ENCODE measurements at places on chromosomes 1 and 21.

GRCh38 chr1:174976436-174977108 is 23.2 kb upstream of the CACYBP start:
- no peak overlapping the region for H3K27ac ChIP-seq
- no peak overlapping the region for H3K4me3 ChIP-seq
- DNase-seq = no peak
- H3K27me3 ChIP-seq = no peaks in the 10 kb centered on the region

DNA sequence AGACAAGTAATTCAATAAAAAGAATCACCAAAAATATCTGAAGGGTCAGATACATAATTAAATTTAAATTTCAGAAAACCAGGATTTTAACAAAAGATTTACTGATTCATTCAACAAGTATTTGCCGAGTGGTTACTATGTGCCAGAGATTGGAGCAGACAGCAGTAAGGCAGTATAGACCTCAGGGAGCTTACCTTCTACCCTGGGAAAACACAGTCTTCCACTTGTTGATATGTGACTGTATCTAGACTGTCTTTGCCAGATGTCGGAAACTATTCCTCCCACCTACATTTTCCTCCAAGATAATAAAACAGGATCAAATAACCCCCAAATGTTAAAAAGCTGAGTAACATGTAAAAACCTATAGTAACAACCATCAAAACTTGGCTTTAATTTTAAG is 6.2 kb downstream of the HNRNPR start:
- no peak overlapping the region for H3K4me3 ChIP-seq
- no peaks in the 10 kb centered on the region for H3K27me3 ChIP-seq
- no peaks in the 10 kb centered on the region for H3K4me1 ChIP-seq
- H3K27ac ChIP-seq = no peak overlapping the region

DNA sequence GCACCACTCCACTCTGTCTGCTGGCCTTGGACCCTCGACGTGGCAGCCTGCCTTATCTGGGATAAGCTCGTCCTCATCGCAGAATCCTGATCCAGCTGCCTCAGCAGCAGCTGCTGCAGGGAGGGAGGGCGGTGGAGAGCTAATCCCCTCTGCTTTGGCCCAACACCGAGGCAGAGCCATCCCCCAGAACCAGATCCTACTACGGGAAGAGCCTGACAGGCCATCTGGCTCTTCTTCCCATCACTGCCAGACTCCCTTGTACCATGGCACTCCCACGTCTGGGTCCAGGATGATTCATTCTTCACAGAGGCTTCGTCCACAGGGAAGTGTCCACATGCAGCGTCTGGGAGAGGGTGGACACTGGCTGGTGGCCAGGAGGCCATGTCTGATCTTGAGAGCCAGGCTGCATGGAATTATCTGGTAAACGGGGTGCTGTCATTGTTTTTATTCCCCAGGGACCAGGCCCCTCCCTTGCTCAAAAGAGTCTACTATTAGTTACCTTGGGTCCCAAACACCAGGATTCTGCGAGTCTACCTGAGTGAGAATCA is 14.6 kb upstream of the PKP1 start:
- no peaks in the 10 kb centered on the region for H3K36me3 ChIP-seq
- DNase-seq = no peak
- H3K27me3 ChIP-seq = no peaks in the 10 kb centered on the region
- H3K4me3 ChIP-seq = no peak overlapping the region
- no peaks in the 10 kb centered on the region for H3K4me1 ChIP-seq
- no peak overlapping the region for H3K27ac ChIP-seq

DNA sequence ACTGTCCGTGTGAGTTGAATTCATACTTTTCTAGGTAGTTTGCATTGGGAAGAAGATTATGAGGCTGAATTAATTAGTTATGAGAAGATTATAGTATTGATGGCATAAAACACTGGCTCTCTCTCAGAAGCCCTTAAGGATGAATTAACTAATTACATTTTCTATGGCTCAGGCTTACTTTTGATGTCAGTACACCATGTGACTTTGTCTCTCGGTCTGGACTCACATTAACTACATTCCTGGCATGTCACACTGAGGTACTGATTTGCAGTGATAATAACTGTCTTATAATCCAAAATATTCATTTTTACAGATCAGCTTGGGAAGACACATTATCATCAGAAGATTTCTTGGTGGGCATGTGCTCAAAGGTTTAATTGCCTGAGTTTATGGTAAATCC is 362.2 kb downstream of the ZP4 start:
- no peaks in the 10 kb centered on the region for H3K27me3 ChIP-seq
- H3K27ac ChIP-seq = no peak overlapping the region
- H3K4me1 ChIP-seq = no peaks in the 10 kb centered on the region

Measured in natural killer cell (primary cell).